ENCODE measurements at places on chromosomes 3 and 15. TPM values are rescaled to one million over a fixed set of nuclear protein-coding genes. Genes with fewer than 3 reads are reported as not detected.

ACAD11 gene
- total RNA-seq: 40.5 TPM

KBTBD13 gene
- not detected for total RNA-seq

ADGRG7 gene
- 0.22 TPM for total RNA-seq

CCR4 gene
- total RNA-seq: 0.22 TPM

SLC6A11 gene
- total RNA-seq: 10.4 TPM

NEIL1 gene
- 40.2 TPM for total RNA-seq
